ENCODE measurements at places on chromosomes 13 and 19.

DNA sequence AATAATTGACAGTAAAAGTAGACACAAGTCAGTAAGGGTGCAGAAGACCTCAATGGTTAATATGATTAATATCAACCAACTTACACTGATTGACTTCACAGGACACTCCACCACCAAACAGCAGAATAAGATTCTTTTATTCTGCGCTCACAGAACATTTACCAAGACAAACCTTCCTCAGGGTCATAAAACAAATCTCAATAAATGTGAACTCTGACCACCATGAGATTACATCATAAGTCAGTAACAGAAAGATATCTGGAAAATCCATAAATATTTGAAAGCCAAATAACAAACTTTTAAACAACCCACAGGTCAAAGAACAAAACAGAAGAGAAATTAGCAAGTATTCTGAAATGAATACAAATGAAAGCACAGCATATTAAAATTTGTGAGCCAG lies 99.7 kb downstream of the SPACA7 start:
- no peak for DNase-seq

DNA sequence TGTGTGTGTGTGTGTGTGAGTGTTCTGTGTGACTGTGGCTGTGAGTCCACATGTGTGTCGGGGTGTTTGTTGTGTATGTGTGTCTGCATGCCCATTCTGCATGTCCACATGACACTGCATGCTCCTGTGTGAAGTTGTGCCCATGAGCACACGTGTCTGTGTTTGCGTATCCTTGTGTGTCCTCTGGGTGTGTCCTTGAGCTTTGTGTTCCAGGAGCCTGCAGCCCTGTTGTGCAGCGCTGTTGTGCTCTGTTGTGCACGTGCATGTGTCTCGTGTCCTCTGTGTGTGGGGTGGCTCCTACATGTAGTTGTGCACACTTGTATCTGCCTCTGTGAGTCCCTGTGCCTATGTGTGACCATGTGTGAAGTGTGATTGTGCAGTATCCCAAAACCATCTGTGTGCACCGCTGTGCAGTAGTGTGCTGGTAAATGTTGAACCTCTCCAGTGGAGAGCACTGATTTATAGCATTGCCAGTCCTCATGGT lies 2.2 kb upstream of the ARHGEF18 start:
- no peak for DNase-seq

GRCh38 chr19:44593294-44593693 lies 20.1 kb upstream of the IGSF23 start:
- DNase-seq, result no peak

DNA sequence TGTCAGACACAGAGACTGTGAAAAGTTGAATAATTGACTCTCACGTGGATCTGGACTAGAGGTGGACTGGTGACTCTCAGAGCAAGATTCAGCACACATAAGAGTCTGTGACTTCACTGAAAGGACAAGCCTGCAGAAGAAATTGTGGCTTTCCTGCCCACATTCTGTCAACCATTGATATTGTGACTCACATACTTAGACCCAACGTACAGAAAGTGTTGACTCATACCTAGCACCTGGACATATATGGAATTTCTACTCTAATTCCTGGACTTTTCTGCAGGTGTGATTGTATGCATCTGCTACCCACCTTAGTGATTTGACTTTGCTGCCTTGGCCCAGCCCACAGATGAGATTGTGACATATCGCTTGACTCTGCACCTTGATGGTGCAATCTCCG lies 15.6 kb upstream of the ZNF730 start:
- no peak for DNase-seq

DNA sequence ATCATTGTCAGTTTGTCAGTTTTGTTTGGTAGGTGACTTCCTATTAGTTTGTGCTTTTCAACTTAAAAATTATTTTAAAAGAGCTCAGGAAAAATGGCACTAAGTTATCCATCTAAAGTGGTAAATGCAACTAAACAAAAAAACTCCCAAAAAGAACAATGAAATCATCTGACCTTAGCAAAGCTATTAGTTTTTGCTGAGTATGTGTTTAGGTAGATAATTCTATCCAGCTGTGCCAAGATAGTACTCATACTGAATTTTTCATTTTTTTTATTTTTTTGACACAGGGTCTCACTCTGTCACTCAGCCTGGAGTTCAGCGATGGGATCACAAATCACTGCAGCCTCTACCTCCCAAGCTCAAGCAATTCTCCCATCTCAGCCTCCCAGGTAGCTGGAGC lies 645.3 kb downstream of the TBC1D4 start:
- no peak for DNase-seq

GRCh38 chr13:42895776-42896175 lies 96.3 kb downstream of the EPSTI1 start:
- no peak for DNase-seq

GRCh38 chr19:45506246-45506988 lies 862 bp upstream of the VASP start:
- DNase-seq, result peak; percentile 99

GRCh38 chr13:89982407-89983095 lies 1364.9 kb upstream of the MIR17HG start:
- no peak for DNase-seq

DNA sequence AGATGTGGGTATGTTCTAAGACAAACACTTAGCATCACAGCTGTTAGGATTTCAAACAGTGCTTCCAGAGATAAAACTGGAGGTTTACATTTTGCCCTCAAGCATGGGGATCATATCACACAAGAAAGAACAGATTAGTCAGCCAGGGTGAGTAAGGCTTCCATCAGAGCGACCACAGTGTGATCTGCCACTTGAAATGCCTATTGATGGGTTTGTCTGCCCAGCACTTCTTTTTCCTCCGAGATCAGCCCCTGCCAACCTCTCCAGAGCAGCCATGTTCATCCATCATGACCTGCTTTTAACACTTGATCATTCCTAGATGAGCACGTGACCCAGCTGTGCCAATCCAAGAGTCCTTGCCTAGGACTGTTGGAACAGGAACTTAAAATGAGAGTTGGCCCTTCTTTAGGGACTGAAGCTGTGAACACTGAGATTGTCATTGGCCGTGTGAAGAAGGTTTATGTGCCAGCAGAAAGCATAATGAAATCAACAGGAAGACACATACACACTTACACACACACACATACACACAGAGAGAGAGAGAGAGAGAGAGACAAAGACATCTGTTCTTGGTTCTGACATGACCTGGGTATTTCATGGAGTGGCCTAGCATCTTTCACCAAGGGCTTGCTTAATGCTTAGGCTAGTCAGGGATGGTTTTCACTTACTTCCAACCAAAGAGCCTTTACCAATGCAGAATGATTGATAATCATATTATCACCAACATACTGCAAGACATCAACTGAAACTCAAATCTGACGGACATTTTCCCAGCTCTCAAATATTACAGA lies 5.2 kb upstream of the CEBPG start:
- no peak for DNase-seq

DNA sequence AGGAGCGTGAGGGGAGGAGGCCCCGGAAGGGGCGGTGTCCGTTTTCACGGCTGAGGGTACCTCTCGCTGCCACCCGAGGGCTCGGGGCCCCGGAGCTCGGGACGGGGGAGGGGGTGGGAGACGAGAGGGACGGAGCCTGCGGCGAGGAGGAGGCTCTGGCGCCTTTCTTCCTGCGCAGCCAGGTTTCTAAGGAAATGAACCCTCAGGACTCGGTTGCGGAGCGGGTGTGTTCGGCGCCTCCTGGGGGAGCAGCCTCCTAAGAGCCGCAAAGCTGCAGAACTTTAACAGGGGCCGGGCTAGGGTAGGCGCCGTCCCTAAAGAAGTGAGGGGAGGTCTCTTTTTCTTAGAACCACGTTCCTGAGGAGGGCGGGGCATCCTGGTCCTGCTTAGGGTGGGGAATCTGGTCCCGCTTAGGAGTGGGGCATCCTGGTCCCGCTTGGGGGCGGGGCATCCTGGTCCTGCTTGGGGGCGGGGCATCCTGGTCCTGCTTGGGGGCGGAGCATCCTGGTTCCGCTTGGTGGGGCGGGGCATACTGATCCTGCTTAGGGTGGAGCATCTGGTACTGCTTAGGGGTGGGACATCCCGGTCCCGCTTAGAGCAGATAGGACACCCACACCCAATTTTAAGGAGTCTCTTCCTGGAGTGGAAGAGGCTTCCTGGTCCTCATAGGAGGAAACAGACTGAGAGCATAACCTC lies 6.2 kb downstream of the SYT5 start:
- peak; percentile 53 for DNase-seq

DNA sequence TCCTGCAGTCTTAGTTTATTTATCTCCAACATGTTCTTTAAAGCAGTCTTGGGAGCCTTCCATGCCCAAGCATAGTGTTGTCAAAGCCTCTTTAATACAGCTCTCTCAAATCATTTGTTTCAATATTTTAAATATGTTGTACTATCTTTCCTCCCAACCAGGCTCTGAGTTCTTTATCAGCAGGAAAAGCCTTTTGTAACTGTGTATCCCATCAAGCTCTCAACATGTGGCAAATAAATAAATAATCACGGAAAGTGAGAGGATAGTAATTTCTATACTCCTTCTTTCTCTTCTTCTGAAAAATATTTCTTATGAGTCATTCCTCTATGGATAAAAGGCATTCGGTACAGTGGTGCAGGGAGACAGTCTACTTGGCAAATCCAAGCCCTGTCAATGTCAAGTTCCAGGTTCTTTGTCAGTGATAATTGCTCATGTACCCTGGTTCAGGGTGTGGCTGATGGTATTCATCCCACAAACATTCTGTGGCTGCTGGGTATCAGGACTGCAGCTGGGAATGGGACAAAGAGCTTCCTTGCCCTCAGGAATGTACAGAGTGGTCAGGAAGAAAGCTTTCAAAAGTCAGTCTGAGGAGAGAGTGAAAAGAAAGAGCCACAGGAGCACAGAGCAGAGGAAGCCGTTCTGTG lies 384.3 kb downstream of the EFNB2 start:
- no peak for DNase-seq

- DNase-seq, result no peak
These were observed 240.5 kb downstream of the ENOX1 start for GRCh38 chr13:43546251-43546650.

DNA sequence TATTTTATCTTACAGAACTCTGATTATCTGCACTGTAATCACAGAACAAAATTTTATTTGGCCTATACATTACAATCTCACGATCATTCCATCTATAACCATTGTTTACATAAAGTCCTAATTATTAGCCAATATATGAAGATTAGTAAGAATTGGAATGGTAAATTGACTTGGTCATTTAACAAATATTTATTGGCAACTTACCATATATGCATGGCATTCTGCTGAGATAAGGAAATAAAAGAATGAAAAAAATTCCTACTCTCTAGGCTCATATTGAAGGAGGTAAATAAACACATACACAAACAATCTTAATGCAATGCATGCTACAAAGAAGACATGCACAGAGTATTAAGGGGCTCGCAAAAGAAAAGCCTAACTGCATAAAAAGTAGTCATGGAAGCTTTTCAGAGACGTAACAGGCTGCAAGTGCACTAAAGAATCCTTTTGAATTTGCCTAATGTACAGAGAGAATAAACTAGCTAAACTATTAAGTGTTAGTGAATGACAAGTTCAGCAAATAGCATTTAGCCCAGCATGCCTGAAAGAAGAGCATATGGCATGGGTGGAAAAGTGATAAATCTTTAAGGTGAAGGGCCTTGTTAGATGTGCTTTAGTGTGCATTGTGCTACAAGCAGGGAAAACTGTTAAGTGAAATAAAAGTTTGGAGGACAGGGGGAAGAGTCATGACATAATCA lies 1131.1 kb downstream of the PCDH9 start:
- no peak for DNase-seq

GRCh38 chr13:46185634-46186033 lies 3.7 kb upstream of the LCP1 start:
- DNase-seq, result no peak

- DNase-seq, result no peak
These were observed 49.4 kb downstream of the LYL1 start for GRCh38 chr19:13053238-13053637.

DNA sequence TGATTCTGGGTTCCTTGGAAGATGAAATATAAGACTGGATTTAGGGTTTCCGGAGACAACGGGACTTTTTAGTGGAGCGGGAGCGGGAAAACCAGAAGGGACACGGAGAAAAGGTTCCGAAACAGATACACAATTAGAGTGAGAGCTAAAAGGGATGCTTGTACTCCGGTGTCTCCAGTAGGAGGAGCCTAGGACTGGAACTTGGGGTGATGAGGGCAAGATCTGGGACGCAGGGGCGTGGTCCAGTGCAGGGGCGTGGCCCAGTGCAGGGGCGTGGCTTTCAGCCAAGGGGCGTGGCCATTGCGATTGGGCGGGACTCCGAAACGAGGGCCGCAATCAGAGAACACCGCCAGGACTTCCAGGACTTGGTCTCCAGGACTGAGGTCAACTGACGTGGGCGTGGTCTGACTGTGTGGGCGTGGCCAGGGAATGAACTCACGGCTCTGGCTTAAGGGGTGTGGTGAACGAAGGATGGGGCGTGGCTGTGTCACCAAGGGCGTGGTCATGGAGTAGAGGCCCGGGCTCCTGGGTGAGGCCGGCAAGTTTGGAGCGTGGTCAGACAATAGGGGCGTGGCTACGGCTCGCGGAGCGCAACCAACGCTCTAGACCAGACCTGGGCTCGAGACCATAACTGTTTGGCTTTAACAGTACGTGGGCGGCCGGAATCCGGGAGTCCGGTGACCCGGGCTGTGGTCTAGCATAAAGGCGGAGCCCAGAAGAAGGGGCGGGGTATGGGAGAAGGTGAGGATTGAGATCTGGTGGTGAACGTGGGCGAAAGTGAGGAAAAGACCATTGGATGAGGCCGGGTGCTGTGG lies at the start of gene DKKL1:
Gene DKKL1, plus strand, starts transcription at position 610 of the 815 bp plus-strand sequence. Its CDS starts 122 bp downstream, at position 732.
- peak; percentile 48 for DNase-seq

DNA sequence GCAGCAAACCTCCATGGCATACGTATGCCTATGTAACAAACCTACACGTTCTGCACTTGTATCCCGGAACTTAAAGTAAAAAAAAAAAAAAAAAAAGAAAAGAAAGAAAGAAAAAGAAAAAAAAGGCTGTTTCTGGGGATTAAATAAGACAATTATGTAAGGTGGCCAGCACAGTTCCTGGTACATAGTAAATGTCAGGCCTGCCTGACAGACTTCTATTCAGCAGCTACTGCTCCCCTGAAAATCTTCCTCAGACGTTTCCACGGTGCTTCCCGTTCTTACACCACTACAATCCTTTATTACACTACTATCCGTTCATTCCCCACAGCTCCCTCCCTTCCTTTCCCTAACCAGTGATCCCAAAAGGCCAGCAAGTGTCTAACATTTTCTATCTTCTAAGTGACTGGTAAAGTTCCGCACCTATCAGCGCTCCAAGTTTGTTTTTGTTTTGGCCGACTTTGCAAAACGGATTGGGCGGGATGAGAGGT lies 636 bp upstream of the RB1 start:
- no peak for DNase-seq

GRCh38 chr19:3537101-3537437 lies 1.9 kb upstream of the TEKTIP1 start:
- DNase-seq, result no peak

GRCh38 chr13:112843392-112844111 lies 125.5 kb upstream of the MCF2L start:
- DNase-seq, result no peak

DNA sequence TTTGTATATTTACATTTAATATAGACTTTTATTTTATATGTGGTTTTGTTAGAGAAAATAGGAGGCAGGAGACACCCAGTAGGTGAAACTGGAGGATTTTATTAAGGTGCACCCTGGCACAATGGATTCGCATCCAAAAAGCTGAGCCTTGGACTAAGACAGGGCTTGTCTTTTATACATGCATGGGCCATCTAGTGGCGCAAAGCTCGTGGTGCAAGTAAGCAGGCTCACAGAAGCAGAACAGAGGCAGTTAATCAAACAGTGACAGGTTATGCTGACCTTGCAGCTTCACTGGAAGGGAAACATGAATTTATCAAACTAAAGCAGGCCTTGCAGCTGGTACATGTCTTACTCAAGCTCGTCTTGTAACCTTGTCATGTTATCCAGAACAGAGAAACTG lies 58.8 kb upstream of the ZNF681 start:
- DNase-seq, result peak; percentile 59

- no peak for DNase-seq
These were observed 359.4 kb downstream of the ZNF536 start for GRCh38 chr19:30731591-30731990.
